Fibroblast of the conjunctiva (primary cell): ENCODE measurements at places on chromosomes 12 and 14.

GRCh38 chr12:68622250-68622649, 11.6 kb downstream of the RAP1B start:
- DNase-seq, result no peak

GRCh38 chr12:56476972-56477432, 8.6 kb downstream of the SPRYD4 start:
- no peak for DNase-seq

DNA sequence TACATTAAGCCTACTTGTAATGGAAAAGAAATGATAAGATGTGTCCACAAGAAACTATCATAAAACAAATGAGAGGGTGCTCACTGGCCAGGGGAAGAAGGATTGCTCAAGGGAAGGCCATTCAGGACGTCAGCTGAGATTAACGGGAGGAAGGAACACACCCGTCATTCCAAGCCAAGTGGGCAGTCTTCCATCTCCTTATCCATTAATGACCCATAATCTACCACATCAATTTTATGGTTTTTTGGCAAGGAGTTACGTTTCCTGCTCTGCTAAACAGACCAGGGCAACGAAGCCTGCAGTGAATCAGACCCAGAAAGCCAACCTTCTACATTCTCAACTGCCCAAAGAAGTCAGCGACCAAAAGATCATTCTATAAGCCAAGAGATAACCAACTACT, 25.1 kb downstream of the PRKAB1 start:
- DNase-seq, result peak; percentile 60

GRCh38 chr14:91258011-91258618, 13.6 kb upstream of the GPR68 start:
- no peak for DNase-seq

- DNase-seq, result no peak
These were observed 921 bp downstream of the RAD51B start for GRCh38 chr14:67820428-67820971.

DNA sequence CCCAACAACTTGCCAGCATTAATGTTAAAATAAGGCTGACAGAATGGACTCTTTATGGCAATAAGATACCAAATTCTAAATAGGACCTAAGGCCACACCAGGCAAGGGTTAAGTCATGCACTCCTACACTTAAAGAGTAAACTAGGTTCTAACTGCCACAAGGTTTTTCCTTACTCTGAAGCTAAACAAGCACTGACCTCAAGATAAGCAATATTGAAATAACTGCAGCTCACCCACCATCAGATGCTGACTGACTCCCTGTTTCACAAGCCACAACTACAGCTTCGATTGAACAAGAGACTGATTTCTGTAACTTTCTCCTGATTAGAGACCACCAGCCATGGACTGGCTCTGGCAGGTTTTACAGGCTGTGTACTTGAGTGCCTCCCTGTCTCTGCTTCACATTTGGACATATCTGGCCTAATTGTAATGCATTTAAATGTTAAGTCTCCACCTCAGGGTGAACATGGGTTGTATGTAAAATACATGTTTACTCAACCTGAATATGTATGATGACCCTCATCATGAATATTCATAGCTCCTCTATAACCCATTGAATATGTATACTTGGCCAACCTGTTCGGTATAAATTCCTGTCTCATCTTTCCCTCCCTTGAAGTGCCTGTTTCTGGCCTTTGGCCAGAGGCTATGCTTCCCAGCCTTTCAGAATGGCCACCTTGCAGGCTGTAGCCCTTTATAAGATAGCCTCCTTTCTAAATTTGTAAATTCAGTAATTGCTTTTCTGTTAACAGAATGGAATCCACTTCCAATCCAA, 70.5 kb upstream of the DAAM1 start:
- no peak for DNase-seq
